Central memory CD4-positive, alpha-beta T cell (primary cell): ENCODE measurements at places on chromosomes 5 and 9.

DNA sequence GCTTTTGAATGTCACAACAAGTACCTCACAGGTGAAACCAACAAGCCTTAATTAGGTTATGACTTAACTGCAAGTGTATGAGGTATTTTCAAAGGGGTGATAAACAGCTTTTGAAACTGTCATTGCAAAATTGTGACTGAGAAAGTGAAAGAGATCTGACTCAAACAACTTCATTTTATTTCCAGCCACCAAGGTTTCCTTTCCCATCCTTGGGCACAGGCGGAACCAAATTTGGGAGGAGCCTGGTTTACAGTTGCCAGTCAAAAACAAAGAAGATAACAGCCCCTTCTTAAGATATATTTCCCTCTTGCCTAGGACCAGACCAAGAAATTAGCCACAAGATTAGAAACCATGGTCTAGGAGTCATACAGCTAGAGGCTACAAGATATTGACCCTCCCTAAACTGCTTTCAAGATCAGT is 417.1 kb downstream of the CSNK1G3 start:
- no peak for DNase-seq

DNA sequence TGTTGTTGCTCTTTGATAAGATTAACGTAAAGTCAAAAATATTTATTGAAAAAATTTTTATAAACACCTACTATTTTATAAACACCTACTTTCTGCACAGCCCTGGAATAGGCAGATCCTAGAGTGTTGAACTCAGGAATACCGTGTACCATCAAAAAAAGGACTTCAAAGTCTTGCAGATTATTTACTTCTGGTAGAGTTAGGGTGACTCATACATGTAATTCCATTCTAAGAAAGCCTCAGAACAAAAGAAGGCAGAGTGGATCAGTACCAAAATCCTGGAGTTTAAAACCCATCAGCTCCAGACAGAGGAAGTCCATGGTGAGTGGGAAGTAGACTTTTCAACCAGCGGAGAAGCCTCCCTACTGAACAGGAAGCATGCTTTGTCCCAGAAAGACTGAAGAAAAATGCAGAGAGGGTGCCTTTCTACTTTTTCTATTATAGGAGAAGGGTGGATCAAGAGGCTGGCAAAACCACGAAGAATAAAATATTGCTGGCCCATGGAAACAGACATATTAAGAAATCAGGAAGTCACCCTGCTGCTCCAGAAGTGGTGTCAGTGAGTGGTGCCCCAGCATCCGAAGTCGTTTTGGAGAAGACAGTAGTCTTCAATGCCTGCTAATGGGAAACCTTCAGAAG is 45.1 kb upstream of the DAB2 start:
- no peak for DNase-seq

- DNase-seq = no peak
Observed at GRCh38 chr9:118177241-118177640, 473.0 kb downstream of the TLR4 start.

DNA sequence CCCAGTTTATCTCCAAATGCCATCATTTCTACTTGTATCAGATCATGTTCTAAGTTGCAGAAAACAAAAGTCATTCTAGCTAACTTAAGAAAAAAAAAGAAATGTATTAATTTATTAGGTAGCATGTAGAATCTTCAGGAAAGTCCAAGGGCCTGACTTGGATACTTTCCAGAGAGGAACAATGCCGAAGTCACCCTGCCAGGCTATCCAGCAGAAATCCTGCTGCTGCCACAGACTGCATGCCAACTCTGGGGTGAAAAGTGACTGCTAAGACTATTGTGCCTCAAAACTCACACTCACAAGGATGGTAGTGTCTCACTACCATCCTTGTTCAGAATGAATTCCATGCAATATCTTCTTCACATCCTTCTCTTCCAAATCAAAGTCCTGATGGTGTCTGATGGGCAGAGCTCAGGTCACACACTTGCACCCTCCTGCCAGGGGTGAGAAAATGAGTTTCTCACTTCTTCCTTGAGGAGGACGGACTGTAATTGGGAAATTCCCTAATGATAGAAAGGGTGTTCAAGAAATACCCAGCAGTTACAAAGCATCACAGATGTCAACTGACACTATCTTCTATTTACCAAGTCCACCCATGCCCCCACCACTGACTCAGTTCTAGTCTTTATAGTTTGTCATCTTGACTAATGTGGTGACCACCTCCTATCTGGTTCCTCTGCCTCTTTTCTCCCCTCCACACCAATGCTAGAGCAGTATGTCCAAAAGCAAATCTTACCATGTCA is 279.4 kb downstream of the CWC27 start:
- DNase-seq = no peak

DNA sequence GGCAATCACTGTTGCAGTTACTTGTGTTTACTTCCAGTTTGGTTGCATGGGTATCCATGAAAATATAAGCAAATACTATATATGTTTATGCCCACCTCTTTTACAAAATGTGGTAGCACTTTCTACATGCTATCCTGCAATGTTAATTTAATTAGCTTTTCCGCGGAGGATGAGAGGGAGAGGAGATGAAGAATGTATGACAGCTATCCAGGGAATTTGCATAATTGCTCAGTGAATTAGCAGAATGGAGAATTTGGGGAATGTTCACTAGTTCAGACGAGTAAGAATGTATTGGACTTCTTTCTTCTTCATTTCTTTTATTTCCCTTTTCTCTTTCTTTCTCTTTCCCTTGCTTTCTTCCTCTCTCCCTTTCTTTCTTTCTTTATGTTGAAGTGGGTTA is 140.7 kb upstream of the SLC28A3 start:
- DNase-seq = no peak

- no peak for DNase-seq
Observed at GRCh38 chr9:90053027-90053426, 448.2 kb downstream of the GADD45G start.

- DNase-seq = no peak
Observed at GRCh38 chr5:122076050-122076461, 2.0 kb downstream of the LOX start.

DNA sequence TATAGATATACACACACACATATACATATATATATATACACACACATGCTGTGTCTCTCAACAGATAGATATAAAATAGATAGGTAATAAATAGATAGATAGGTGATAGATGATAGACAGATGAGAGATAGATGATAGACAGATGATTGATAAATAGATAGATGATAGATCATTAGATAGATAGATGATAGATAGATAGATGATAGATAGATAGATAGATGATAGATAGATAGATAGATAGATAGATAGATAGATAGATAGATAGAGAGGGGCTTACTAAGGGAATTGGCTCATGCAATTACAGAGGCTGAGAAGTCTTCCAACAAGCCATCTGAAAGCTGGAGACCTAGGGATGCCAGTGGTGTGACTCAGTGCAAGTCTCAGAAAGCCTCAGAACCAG is 394.5 kb downstream of the ICE1 start:
- no peak for DNase-seq
